ENCODE measurements at places on chromosomes 2 and 18.
A peak's percentile ranks its signal among the peaks of the same experiment; 100 is the strongest.

GRCh38 chr18:78619854-78620253 is 359.8 kb upstream of the SALL3 start:
- no peak for DNase-seq

DNA sequence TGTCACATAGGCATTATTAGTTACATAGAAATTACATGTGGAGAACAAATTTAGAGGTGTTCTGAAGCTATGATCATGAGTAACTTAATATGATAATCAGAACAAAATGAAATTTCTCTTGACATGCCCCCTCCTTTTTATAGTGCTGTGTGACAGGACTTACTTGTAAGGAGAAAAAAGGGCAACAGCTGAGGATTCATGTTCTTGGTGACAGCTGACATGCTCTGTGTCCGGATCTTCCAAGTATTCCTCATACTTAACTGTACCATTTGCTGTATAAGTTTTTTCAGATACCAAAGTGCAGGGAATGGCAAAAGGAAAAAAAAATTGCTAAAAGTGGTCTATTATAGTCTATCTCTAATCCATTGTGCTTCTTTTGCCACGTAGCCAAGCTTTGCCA is 3.5 kb upstream of the MYL1 start:
- DNase-seq: no peak

DNA sequence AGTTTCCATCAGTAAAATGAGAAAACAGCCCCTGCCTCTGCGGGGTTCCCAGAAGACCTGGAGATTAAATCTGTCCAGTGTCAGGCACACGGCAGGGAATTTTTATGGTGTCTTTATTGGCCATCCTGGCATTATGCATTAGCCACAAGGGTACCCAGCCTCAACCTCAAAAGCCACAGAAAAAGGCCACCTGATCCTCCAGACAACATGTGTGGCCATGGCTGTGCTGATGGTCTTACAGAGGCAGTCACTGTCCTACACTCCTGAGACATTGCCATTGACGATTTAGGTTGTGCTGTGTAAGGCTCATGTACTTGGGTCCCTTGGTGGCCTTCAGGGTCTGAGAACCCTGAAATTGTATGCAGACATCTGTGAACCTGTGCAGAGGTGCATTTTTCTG is 115.6 kb downstream of the SMAD7 start:
- no peak for DNase-seq

DNA sequence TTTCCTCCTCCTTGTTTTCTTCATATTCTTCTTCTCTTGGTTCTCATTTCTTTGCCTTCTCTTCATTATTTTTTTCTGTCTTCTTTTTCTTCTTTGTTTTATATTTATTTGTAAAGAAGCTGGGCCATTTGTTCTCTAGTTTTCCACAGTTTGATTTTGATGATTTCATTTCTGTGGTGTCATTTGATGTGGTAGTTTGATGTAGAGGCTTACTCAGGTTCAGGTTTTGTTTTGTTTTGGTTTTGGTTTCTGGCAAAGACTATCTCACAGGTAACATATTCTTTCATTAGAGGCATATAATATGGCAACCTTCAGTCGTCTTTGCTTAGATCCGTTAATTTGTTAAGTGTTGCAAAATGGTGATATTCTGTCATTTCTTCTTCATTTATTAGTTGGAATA is 75.3 kb downstream of the BABAM2 start:
- no peak for DNase-seq

DNA sequence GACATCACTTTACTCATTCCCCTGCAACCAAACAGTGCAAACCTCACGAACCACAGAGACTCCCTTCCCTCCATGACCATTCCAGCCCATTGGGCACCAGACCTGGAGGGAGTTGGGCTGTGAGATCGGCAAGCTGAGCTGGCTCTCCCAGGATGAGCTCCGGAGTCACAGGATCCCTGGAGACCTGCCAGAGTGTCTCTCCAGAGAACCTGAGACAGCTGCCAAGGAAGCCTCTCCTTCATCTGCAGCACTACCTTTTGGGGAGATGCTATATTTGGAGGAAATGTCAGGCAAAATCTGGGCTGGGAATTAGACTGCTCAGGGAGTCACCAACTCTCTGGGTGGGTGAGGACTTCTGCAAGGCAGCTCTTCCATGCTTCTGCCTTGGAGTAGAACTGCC is 417.4 kb downstream of the TNS1 start:
- no peak for DNase-seq

DNA sequence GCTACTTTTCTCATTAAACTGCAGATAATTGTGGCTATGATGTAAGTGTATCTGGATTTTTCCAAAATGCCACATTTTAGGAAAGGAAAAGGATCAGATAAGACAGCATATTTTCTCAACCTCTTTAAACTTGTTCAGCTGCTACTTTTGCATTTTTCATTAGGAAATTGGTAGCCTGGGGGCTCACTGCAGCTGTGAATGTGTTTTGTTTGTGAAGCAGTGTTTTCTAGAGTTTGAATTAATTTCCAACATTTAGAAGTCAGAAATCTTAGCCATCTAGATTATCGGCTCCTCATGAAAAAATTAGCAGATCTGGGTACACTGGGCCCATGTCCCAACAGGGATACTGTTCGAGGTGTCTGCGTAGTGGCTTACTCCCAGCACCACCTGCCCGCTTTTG is 56.3 kb upstream of the ZDBF2 start:
- DNase-seq: no peak

GRCh38 chr2:232347369-232347768 is 31.2 kb upstream of the ALPP start:
- no peak for DNase-seq

- no peak for DNase-seq
These were observed 32.6 kb downstream of the ABCA12 start for GRCh38 chr2:215105607-215106354.

DNA sequence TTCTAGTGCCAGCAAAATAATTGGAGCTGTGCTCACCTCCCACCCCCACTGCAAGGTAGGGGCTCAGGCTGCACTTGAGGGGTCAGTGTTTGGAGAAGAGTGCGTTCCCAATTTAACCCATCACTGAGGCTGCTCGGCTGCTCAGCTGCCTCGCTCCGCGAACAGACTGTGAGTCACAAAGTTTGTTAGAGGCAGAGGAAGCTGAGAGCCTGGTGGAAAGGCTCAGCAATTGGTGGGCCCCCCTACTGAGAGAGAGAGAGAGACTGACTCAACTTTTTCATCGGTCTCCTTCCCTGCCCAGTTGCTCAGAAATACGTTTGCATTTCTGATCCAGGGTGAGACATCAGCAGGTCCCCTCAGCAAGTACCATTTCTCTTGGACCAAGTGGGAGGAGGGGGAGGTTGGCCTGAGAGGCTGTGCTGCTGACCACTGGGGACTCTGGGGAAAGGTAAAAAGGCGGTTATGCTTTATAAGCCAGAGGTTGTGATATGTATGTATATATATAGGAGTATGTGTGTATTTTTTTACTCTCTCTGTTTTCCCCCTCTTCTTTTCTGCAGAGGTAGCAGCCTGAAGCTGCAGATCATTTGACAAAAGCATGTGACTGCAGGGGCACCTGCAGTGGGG is 1.5 kb downstream of the EFR3B start:
- peak; percentile 22 for DNase-seq

- DNase-seq: no peak
These were observed 286.5 kb upstream of the SLC14A2 start for GRCh38 chr18:45328811-45329210.

DNA sequence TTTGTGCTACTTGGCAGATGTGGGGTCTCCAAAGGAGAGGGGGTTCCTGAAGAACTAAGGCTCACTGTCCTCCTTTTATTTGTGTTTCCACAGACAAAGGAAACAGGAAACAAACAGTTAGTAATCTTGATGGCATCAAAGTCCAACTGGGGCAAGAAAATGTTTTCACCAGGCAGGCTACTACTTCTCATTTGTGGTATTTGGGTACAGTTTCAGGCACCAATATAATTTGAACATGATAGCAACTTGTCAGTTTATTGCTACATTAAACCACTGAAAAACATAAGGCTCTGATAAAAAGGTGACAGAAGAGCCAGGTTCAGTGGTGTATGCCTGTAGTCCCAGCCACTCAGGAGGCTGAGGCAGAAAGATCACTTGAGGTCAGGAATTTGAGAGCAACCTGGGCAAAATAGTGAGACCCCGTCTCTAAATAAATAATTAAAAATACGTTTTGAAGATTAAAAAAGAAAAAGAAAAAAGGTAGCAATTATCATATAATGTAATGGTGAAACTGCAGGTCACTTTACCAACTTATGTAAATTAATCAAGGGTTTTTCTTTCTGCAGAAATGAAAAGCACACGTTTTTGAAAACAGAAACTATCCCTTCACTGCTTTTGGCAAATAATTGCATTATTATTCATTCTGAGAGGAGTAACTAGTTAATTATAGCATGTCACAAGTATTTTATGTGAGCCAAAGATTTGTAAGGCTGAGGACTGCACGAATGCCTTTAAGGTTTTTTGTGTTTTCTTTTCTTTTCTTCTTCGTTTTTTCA is 157.5 kb upstream of the CAVIN2 start:
- no peak for DNase-seq

GRCh38 chr2:31579996-31580320 is 780 bp downstream of the SRD5A2 start:
- no peak for DNase-seq

DNA sequence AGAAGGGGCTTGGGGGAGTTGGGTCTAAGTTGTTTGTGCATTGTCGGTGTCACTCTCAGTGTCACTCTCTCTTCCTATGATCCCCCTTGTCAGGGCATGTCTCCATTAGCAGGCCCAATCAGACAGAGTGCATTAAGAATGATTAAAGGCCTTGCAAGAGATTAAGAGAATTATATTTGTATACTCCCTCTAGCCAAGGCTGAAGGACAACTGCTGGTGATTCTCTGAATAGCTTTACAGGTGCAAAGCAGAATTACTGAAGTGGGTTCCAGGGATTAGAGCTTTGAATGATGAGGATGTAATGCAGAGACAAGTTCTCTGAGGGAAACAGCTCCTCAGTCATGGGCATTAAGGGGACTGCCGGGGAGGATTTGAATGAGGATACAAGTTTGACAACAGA is 104.8 kb upstream of the LGALSL start:
- no peak for DNase-seq

GRCh38 chr2:180893752-180894151 is 86.7 kb upstream of the UBE2E3 start:
- no peak for DNase-seq

GRCh38 chr2:71538656-71539265 is 85.4 kb downstream of the DYSF start:
- no peak for DNase-seq

- DNase-seq: no peak
These were observed 6.7 kb upstream of the NEURL3 start for GRCh38 chr2:96511851-96512250.

DNA sequence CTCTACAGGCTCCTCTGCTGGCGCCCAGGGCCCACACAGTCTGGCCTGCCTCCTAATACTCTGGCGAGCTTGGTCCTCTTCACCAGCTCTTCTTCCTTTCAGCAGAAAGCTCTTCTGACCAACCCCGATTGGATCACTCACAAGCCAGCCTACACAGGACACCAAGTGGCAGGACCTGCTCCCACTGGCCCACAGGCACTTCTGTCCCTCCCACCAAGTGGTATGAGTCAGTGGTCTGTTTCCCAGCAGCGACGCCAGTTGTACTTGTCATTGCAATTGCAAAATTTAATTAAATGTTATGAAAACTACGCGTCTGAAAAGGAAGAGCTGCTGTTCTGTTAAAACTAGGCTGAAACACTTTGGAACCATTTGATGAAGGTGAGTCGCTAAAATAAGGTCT is 46.7 kb downstream of the NDUFA10 start:
- no peak for DNase-seq

GRCh38 chr2:66441581-66442320 is 6.8 kb downstream of the MEIS1 start:
- no peak for DNase-seq

DNA sequence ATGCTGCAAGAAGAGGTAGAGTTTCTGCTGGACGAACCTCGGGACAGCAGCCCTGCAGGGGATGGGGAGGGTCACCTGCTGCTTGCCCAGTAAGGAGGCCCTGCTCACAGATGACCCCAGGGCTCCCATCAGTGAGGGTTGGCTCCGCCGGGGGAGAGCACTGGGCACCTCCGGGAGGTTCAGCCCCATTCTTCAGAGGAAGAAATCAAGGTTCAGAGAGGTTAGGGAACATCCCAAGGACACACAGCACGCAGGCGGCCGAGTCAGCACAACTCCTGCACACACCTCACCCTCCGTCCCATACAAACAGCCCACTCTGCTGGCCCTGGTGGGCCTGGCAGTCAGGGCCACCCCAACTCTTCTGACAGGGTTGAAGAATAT is 11.7 kb upstream of the CCDC74B start:
- DNase-seq: no peak

DNA sequence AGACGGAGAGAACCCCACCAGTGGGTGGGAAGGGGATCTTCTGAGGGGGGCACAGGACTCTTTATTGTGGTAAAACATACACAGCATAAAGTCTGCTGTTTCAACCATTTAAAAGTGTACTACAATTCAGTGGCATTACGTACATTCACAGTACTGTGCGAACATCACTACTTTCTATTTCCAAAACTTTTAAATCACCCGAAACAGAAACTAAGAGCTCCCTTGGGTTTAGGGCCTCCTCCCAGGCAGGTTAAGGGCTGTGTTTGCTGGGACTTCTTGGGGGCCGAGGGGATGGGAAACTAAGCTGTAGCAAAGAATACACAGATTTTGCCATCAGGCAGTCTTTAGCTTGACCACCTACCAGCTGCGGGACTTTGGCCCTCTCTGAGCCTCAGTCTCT is 242.0 kb downstream of the HAUS1 start:
- DNase-seq: no peak

- DNase-seq: no peak
These were observed 49.9 kb downstream of the FAM210A start for GRCh38 chr18:13676471-13676870.

DNA sequence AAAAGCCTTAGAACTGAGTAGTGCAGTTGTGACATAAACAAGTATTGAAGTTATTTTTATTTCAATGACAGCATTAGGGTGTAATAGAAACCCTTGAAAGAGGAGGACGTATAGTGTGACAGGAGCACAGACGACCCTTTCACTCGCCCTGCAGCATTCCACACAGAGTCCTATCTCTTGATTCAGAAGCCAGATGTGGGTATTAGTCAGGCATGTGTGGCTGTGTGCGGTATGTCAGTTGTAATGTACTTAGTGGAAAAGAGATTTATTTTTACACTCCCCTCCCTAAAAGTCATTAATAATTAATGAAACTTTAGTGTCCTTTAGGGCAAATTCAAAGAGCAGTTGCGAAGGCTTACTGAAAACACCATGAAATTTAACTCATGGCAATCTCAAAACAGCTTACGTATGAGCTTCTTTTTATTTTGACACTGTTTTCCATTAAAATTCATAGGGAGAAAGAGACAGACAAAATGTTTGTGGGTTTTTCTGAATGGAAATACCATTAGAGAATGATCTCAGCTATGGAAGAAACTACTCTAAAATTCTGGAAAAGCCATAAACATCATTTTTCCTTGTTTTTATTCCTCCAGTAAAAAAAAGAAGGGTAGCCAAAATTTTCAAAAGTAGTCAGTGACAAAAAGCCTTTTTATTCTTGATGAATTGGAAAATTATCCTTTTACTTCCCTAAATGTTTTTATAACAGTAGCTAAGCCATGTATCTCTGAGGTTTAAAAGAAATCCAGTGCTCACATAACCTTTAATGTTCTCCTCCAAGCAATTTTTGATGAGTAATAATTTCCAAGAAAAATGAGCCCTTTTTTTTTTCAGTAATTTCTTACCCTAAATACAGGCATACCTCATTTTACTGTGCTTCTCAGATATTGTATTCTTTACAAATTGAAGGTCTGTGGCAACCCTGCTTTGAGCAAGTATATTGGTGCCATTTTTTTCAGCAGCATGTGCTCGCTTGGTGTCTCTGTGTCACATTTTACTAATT is 84.0 kb upstream of the DSEL start:
- DNase-seq: no peak
